ENCODE measurements at places on chromosomes 13 and 19.

- DNase-seq = no peak
Observed at GRCh38 chr13:43470610-43471009, 316.2 kb downstream of the ENOX1 start.

- no peak for DNase-seq
Observed at GRCh38 chr13:51067210-51067701, 43.8 kb downstream of the C13orf42 start.

- DNase-seq = peak; percentile 27
Observed at GRCh38 chr13:100789025-100789424, 114.4 kb upstream of the TMTC4 start.

DNA sequence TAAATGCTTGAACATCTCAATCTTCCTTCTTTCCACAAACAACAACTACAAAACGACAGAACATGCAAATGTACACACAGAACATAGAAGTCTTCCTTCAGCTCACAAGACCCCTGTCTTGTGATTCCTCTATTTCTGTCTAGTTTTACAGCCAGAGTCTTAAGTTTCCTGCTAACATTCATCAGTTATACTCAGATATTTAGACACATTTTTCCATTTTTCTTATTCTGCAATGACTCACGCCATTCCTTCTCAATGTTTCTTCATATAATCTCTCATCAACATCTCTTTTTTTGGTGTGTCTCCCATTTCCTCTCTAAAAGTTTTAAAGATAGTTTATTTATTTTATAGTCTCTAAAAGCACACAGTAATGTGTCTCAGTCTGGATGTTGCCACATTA is 1872.9 kb upstream of the PCDH20 start:
- DNase-seq = no peak

DNA sequence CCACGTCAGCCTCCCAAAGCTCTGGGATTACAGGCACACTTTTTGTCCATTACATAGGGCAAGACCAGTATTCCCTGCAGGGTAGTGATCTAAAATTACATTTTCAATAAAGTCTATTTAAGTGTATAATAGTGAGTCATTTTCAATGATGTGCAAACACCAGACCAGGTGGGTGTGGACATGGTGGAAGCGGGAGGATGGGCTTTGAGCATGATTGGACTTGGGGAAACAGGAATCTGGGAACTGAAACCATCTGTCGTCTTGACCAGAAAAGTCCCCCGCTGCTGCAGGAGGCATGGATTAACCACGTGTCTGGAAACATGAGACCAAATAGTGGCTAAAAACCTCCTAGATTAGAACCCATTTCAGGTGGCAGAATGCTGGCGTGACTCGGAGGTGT is 4.9 kb downstream of the FXYD3 start:
- DNase-seq = peak; percentile 87

DNA sequence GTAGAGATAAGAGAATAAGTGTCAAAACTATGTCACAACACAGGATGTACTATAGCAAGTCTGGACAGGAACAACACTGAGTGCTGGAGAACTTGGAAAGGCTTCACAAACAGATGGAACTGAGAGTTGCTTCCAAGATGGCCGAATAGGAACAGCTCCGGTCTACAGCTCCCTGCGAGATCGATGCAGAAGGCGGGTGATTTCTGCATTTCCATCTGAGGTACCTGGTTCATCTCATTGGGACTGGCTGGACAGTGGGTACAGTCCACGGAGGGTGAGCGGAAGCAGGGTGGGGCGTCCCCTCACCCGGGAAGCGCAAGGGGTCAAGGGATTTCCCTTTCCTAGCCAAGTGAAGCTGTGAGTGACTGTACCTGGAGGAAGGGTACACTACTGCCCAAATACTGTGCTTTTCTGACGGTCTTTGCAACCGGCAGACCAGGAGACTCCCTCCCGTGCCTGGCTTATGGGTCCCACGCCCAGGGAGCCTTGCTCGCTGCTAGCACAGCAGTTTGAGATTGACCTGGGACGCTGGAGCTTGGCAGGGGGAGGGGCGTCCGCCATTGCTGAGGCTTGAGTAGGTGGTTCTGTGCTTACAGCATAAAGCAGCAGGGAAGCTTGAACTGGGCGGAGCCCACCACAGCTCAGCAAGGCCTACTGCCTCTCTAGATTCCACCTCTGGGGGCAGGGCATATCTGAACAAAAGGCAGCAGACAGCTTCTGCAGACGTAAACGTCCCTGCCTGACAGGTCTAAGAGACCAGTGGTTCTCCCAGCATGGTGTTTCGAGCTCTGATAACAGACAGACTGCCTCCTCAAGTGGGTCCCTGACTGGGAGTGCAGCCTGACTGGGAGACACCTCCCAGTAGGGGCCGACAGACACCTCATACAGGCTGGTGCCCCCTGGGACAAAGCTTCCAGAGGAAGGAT is 46.0 kb downstream of the USP12 start:
- DNase-seq = no peak

- peak; percentile 80 for DNase-seq
Observed at GRCh38 chr19:52343548-52343947, 7.5 kb downstream of the ZNF610 start.

DNA sequence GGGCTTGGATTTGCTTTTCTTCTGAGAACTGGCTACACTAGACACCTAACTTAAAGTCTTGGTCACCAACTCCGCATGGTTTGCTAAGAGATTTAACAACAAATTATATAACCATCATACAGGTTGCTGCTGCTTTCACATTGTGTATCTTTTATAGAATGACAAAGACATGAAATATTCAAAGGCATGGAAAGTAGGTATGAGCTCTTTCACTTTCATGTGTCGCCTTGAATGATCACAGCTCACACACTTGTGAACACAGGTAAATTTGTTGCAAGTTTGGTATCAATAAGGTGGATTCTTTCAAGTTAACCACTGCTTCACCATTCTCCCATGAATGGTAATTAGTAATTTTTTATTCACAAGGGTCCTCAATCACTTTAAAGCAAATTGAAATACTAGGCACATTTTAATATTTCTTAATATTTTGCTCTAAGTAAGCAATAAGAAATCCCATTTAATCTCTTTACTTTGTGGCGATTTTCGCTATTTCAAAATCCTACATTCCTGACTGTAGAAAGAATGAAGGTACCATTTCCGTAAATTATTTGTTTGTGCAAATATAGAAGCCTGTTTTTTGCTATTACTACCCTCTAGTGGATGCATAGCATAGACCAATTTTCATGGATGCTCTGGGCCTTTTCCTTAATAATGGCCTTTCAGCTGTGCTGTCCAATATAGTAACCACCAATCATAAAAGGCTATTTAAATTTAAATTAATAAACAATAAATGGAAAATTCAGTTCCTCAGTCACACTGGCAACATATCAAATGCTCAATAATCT is 45.5 kb upstream of the FREM2 start:
- DNase-seq = peak; percentile 53

DNA sequence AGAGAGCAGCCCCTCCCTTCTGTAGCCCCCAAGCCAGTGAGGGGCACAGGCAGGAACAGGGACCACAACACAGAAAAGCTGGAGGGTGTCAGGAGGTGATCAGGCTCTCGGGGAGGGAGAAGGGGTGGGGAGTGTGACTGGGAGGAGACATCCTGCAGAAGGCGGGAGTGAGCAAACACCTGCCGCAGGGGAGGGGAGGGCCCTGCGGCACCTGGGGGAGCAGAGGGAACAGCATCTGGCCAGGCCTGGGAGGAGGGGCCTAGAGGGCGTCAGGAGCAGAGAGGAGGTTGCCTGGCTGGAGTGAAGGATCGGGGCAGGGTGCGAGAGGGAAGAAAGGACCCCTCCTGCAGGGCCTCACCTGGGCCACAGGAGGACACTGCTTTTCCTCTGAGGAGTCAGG is 4.2 kb downstream of the KLK3 start:
- DNase-seq = peak; percentile 93

- DNase-seq = no peak
Observed at GRCh38 chr19:3084943-3085342, 9.2 kb upstream of the GNA11 start.

- DNase-seq = peak; percentile 45
Observed at GRCh38 chr13:109569958-109570711, 216.2 kb downstream of the IRS2 start.

DNA sequence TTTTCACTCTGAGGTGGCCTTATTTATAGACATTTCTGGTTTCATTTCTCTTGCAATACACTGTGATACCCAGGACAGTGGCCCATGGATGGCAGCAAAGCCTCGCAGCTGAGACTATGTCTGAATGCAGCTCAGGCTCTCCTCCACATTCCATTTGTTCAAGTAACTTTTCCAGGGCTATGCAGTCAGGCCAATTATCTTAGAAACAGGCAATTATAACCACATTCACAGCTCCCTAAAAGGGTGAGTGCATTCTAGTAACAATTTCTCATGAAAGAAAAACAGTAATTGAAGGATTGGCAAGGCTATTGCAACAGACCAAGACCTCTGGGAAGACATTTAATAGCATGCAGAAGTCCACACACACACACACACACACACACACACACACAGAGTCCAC is 264.0 kb downstream of the TBC1D4 start:
- DNase-seq = no peak

DNA sequence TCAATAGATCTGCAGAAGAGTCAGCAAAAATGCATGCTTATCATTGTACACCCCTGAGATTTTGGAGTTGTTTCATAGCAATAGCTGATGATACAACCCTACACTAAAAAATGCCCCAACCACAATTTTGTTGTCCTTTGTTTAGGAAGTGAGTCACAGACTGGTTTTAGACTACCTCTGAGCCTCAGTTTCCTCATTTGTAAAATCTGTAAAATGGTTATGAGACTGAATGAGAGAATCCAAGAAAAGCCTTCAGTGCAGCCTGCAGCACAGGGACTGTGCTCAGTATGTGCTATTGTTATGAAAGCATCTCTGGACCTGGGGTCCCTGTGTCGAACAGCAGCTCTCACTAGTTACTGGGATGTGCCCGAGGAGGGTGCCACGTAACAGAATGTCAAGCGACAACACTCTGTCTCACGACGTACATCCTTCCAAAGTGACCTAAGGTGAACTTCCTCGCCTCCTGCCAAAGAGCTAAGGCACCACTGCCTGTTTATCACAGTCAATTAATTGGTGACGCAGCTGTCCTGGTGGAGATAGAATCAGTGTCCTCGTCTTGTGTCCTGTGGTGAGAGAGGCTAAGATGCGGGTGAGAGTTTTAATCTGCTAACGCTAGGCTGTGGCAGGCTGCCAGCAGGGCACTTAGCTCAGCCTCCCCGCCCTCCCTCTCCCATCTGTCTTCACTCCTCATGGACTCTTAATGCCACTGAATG is 18.1 kb downstream of the DHRS12 start:
- peak; percentile 45 for DNase-seq

- DNase-seq = no peak
Observed at GRCh38 chr19:1364070-1364704, 19.5 kb upstream of the NDUFS7 start.

- DNase-seq = no peak
Observed at GRCh38 chr13:31056644-31057271, 104.9 kb downstream of the HSPH1 start.

DNA sequence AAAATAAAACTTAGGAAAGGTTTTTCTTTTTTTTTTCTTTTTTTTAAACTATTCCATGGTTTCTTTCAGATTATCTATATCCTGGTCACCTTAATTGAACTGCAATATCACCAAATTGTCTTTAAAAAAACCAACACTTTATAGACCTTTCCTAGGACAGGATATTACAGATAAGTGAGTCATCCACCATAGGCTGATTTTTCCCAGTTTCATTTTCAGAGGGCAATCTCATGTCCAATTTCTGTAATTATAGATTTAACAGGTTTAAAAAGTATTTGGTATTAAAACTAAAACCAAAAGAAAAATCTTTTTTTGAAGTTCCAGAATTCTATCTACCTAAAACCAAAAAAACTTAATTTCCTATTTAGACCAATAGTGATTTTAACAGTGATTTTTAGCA is 13.2 kb downstream of the SPART start:
- DNase-seq = no peak

DNA sequence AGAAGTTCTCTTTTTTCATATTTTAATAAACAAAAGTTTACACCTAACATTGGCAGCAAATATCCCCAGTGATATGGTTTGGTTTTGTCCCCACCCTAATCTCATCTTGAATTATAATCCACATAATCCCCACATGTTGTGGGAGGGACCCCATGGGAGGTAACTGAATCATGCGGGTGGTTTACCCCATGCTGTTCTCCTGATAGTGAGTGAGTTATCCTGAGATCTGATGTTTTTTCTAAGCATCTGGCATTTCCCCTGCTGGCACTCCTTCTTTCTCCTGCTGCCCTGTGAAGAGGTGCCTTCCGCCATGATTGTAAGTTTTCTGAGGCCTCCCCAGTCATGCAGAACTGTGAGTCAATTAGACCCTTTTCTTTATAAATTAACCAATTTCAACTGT is 214.7 kb downstream of the SLITRK1 start:
- DNase-seq = no peak

GRCh38 chr19:27767234-27767633 is 1445.7 kb downstream of the UQCRFS1 start:
- no peak for DNase-seq

GRCh38 chr19:8552810-8553209 is 24.4 kb downstream of the MYO1F start:
- DNase-seq = peak; percentile 28

DNA sequence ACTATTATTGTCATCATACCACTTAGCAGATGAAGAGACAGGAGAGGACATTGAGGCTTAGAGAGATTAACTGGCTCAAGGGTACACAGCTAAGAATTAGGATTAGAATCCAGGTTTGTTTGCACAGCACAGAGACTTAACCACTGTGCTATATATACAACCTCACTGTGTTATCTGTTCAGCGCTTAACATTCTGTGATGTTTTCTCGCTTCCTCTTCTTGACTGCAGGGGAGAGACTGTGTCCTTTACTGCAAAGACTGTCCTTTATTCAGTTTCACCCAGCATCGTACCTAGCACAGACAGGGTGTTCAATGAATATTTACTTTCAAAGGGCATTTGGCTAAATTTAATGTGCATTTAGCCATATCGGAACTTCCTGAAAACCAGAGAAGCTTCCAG is 54.9 kb upstream of the PCDH8 start:
- no peak for DNase-seq

DNA sequence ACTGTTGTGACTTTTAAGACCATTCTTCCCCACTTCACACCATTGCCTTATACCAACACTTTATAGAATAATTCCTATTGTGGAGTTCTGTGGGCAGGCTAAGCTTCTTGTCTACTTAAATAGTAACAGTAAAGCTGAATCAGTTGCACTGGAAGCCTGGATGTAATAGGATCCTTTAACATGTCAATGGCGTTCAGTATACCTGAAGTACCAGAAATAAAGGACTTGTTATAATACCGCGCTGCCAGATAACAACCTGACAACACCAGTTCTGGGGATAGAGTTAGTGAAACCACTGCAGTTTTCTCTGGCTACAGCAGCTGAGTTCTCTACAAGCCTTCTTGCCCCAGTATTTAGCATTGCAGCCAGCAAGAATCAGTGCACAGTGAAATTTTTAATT is 52.0 kb upstream of the TNFRSF19 start:
- no peak for DNase-seq

Measured in DMS53 (cell line).